ENCODE measurements at places on chromosomes 12 and 14. TPM values are rescaled to one million over a fixed set of nuclear protein-coding genes. Genes with fewer than 3 reads are reported as not detected.

The AMN gene
- 70.7 TPM for total RNA-seq

The ACSM4 gene
- not detected for total RNA-seq

The SLC7A8 gene
- 28.9 TPM for total RNA-seq

The BLOC1S1 gene
- total RNA-seq = 59.4 TPM

The IGF1 gene
- 1.5 TPM for total RNA-seq

The MYO1H gene
- 0.18 TPM for total RNA-seq

The PCED1B gene
- total RNA-seq = 7.0 TPM

DNA sequence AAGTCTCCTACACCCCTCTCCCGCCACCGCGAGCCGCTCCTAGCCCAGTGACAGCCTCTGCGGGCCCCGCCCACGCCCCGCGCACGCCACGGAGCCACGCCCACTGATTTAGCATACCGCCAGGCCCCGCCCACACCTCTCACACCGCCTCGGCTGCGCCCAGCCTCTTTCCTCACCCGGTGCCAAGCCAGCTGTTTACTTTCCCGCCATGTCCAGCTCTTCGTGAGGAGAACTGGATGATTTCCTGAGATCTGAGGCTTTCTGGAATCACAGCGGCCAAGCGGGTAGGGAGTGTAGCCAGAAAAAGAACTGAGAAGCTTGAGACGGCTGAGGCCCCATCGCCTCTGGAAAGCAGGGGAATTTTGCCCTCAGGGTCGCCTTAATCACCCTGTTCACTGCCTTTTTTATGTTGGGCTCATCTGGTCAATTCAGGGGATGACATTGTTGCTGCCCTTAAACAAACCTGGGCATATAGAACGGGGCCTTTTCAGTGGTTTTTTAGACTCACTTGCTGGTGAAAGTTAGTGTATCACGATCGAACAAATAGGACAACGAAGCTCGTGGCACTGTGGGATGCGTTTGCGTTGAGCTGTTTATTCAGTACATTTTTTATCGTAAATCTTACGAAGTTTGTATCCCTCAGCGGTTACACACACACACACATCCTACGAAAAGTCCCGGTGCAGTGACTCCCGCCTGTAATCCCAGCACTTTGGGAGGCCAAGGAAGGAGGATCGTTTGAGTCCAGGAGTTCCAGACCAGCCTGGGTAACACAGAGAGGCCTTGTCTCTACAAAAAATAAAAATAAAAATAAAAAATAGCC, at the start of gene RNF212B:
TSS of gene RNF212B (plus strand) at position 165 of the 823 bp plus-strand sequence. CDS start 2,410 bp downstream, outside the sequence.
- H3K4me3 ChIP-seq = peak within 1 kb of the TSS; percentile 36
- no peaks in the 10 kb centered on the region for H3K4me1 ChIP-seq
- H3K27ac ChIP-seq = peak within 1 kb of the TSS; percentile 77

DNA sequence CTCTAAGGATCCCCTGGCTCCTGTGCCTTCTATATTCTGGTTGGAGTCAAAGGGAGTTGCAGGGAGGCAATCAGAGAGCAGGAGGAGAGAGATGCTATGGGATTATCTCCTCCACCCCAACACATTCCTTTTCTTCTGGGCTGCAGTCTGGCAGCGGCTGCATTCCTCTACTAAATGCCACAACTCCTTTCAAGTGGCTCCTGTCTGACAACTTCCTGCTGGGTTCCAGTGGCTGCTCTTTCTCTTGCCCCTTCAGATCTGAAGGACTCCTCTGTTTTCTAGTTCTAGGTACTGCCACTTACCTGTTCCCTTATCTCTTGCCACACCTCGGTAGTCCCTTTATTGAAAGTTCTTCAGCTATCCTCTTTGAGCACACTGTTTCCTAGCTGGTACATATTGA, 425.0 kb downstream of the SNAPC1 start:
- H3K36me3 ChIP-seq = no peaks in the 10 kb centered on the region
- no peak overlapping the region for H3K4me3 ChIP-seq

GRCh38 chr12:24630856-24631255, 318.0 kb downstream of the BCAT1 start:
- H3K27ac ChIP-seq = no peak overlapping the region
- no peak for DNase-seq
- H3K4me1 ChIP-seq = peaks cover 4% of the 10 kb centered on the region
- no peaks in the 10 kb centered on the region for H3K27me3 ChIP-seq
- H3K36me3 ChIP-seq = no peaks in the 10 kb centered on the region

- no peaks in the 10 kb centered on the region for H3K36me3 ChIP-seq
- H3K4me1 ChIP-seq = peaks cover 15% of the 10 kb centered on the region
- H3K27me3 ChIP-seq = no peaks in the 10 kb centered on the region
- no peak for DNase-seq
- no peak overlapping the region for H3K27ac ChIP-seq
- H3K4me3 ChIP-seq = no peak overlapping the region
Observed at GRCh38 chr12:50923361-50924130, 28.8 kb upstream of the HIGD1C start.

GRCh38 chr12:108399514-108399913, 60.4 kb upstream of the CMKLR1 start:
- no peaks in the 10 kb centered on the region for H3K4me1 ChIP-seq
- no peaks in the 10 kb centered on the region for H3K27me3 ChIP-seq
- H3K27ac ChIP-seq = no peak overlapping the region
- DNase-seq = no peak
- H3K4me3 ChIP-seq = no peak overlapping the region

- no peaks in the 10 kb centered on the region for H3K27me3 ChIP-seq
- H3K4me3 ChIP-seq = no peak overlapping the region
- peaks cover 11% of the 10 kb centered on the region for H3K4me1 ChIP-seq
- H3K36me3 ChIP-seq = no peaks in the 10 kb centered on the region
Observed at GRCh38 chr12:88775742-88776151, 195.5 kb upstream of the KITLG start.

GRCh38 chr14:74856366-74856765, 19.6 kb downstream of the PROX2 start:
- no peak overlapping the region for H3K4me3 ChIP-seq
- no peak for DNase-seq
- 0 out of 2 replicates have a peak, but pooled peaks cover 4% of the 10 kb centered on the region for H3K4me1 ChIP-seq
- no peaks in the 10 kb centered on the region for H3K27me3 ChIP-seq

GRCh38 chr12:13229504-13229903, 33.0 kb downstream of the EMP1 start:
- no peaks in the 10 kb centered on the region for H3K36me3 ChIP-seq
- no peak for DNase-seq
- H3K27ac ChIP-seq = no peak overlapping the region
- no peaks in the 10 kb centered on the region for H3K27me3 ChIP-seq

- peaks cover 58% of the 10 kb centered on the region for H3K4me1 ChIP-seq
- no peaks in the 10 kb centered on the region for H3K36me3 ChIP-seq
- H3K27ac ChIP-seq = no peak overlapping the region
Observed at GRCh38 chr12:12880537-12880936, 10.8 kb upstream of the GPRC5A start.

- DNase-seq = peak; percentile 93
- peak within 1 kb of the TSS; percentile 55 for H3K4me3 ChIP-seq
- no peaks in the 10 kb centered on the region for H3K36me3 ChIP-seq
- no peak within 1 kb of the TSS for H3K27ac ChIP-seq
Observed at GRCh38 chr14:77181603-77182437, at the start of gene TMEM63C. Gene TMEM63C (plus strand): TSS chr14:77181798. CDS start chr14:77218814, 37,016 bp downstream.

GRCh38 chr14:29111554-29111953, 345.0 kb downstream of the FOXG1 start:
- no peaks in the 10 kb centered on the region for H3K36me3 ChIP-seq
- no peak overlapping the region for H3K4me3 ChIP-seq
- H3K4me1 ChIP-seq = no peaks in the 10 kb centered on the region
- H3K27me3 ChIP-seq = no peaks in the 10 kb centered on the region
- no peak for DNase-seq

GRCh38 chr12:117073611-117074010, 25.6 kb downstream of the TESC start:
- H3K36me3 ChIP-seq = no peaks in the 10 kb centered on the region
- H3K4me1 ChIP-seq = no peaks in the 10 kb centered on the region
- no peak overlapping the region for H3K27ac ChIP-seq
- H3K27me3 ChIP-seq = no peaks in the 10 kb centered on the region
- DNase-seq = no peak
- H3K4me3 ChIP-seq = no peak overlapping the region
